ENCODE measurements at places on chromosomes 2 and 18. TPM values are rescaled to one million over a fixed set of nuclear protein-coding genes. Genes with fewer than 3 reads are reported as not detected.

CCBE1 gene
- not detected for total RNA-seq

RFX8 gene
- total RNA-seq = not detected

DNA sequence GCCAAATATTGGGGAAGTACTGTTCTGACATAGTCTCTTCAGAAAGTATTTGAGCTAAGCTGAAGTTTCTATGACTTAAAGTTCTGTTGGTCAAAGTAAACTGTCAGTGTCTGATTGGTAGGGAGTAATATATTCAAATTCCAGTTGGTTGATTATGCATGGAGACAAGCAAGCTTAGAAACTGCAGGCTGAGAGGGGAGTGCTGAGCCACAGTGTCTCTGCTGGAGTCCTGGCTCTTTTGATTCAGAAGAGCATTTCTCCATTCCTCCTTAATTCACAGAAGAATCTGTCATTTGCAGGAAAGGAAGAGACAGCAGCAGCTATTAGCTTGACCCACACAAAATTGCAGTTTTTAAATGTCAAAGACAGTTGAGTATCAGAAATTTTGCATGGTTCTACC is 201.4 kb upstream of the TMEM200C start:
- no peak for DNase-seq

GRCh38 chr2:97706112-97706511 is 7.3 kb upstream of the ZAP70 start:
- DNase-seq = no peak

GRCh38 chr18:7394050-7394659 is 163.3 kb downstream of the LRRC30 start:
- DNase-seq = no peak

- DNase-seq = no peak
Measured at GRCh38 chr2:70103531-70104061, 16.3 kb downstream of the PCBP1 start.

DNA sequence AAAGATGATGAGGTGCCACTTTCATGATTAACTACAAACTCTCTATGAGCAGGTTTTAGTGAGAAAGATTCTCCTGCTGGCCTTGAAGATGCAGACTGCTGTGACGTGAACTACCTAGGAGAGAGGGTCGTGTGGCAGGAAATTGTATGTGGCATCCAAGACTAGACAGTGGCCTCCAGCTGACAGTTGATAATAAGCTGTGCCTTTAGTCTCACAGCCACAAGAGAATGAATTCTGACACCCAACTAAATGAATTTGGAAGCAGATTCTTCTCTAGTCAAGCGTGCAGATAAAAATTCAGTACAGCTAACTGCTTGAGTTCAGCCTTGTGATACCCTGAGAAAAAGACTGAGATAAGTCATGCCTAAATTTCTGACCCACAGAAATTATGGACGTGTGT is 169.0 kb upstream of the COL3A1 start:
- no peak for DNase-seq

- DNase-seq = no peak
Measured at GRCh38 chr2:45973426-45973825, 322.0 kb downstream of the PRKCE start.

DNA sequence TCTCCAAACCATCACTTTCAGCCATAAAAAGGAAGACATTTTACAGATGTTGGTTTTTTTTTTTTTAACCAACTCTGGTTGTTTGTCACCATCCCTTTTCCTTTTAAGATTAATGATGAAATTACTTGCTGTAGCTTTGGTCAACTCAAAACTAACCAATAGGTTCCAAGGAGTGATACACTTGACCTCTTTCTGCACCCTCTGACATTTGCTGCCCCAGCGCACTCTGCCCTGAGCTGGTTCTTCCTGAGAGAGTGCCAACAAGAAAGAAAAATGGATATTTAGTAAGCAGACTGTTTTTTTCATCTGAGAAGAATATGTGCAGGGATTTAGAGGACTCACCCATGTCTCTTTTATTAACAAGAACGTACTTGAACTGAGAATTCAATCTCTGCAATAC is 520.0 kb downstream of the TXNL1 start:
- DNase-seq = no peak

Data from activated T-cell treated with anti-CD3 and anti-CD28 coated beads, Interleukin-2, amount 50 U/mL, for 4 hours (primary cell).